ENCODE measurements at places on chromosomes 12 and 14.

DNA sequence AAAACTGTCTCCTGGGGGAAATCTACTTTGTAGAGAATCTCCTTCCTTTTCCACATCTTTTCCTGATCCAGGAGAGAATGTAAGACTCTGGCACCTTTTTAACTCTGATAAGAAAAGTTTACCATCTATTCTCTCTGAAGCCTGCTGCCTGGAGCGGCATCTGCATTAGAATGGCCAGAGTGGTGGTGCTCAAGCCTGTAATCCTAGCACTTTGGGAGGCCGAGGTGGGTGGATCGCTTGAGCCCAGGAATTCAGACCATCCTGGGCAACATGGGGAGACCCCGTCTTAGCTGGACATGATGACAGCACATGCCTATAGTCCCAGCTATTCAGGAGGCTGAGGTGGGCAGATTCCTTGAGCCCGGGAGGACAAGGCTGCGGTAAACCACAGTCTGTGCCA is 1.4 kb upstream of the CHFR start:
- no peak for DNase-seq

GRCh38 chr12:15858353-15858752 is 23.8 kb upstream of the STRAP start:
- DNase-seq: no peak

DNA sequence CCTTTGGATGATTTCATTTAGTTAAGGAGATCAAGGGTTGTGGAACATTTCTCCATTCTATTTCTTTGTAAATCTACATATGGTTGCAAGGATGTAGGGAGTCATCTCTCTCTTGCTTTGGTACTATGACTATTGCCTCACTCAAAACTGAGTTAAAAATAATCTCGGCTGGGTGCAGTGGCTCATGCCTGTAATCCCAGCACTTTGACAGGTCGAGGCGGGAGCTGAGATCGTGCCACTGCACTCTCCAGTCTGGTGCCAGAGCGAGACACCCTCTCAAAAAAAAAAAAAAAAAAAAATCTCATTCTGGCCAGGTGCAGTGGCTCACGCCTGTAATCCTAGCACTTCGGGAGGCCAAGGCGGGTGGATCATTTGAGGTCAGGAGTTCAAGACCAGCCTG is 24.8 kb upstream of the PPM1H start:
- DNase-seq: no peak

DNA sequence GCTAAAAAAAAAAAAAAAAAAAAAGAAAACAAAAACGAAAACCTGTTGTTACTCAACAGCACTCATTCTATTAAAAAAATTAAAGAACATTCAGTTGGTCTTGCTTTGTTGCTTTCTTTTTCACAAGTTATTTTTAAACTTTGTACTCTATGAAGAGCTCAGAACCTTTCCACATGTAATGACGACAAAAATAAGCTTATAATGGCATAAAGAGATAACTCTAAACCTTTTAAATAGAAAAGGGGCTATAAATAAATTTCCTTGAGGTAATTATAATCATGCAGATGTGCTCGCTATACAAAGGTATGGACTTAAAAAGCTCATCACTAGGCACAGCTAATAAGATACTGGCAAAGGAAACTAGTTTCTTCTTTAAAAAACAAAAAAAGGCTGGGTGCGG is 13.4 kb downstream of the NR2C1 start:
- no peak for DNase-seq

DNA sequence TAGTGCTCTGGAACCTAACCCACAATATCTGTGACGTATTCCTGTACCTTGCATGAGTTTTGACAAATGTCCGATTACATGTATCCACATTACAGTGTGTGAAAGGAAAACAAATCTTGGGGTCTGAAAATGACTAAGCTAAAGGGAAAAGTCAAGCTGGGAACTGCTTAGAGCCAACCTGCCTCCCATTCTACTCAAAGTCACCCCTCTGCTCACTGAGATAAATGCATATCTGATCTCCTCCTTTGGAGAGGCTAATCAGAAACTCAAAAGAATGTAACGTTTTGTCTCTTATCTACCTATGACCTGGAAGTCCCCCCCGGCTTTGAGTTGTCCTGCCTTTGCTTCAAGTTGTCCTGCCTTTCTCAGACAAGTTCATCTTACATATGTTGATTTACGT is 34.0 kb upstream of the KIF21A start:
- DNase-seq: no peak

GRCh38 chr14:65483647-65484046 is 71.1 kb downstream of the FUT8 start:
- DNase-seq: peak; percentile 59

DNA sequence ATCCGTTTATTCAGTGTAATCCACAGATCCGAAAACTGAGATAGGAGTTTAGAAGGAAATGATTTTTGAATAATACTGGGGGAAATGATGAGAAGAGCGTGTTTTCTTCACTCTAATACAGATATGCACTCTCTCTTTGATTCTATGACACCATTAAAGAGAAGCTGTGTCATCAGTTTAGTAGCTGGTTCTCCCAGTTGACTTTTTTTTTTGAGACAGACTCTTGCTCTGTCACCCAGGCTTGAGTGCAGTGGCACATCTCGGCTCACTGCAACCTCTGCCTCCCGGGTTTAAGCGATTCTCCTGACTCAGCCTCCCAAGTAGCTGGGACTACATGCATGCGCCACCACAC is 48.4 kb upstream of the EML1 start:
- no peak for DNase-seq

DNA sequence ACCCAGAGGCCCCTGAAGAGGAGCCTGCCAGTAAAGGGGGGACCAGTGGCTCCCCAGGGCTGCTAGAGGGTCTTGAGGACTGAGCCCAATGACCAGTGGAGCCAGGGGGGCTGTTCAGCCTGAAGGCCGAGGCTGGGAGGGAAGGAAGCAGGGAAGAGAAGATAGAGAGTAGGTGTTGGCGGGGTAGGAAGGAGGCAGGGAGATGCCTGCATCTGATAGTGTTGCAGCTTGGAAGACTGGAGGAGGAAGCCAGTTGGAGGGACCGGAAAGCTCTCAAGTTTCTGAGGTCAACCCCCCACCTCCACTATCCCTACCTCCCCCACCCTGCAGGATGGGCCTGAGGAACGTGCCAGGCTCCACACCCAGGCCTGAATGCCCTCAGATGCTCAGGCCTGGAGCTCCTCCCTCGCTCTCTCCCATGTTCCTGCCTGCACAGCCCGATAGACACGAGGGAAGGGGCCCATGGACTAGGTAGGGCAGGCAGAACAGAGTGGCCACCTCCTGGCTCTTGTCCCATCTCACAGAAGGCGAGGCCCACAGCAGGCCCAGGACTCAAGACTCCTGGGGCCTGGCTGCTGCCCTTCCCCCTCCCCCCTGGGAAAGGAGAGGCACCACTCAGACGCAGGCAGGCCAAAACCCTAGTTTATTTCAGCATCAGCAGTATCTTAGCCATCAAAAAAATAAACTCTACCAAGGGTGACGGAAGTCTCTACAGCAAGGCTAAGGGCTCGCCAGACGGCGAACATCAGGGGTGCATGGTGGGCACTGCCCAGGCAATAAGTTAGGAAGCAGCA is 3.4 kb downstream of the CKB start:
- DNase-seq: no peak

DNA sequence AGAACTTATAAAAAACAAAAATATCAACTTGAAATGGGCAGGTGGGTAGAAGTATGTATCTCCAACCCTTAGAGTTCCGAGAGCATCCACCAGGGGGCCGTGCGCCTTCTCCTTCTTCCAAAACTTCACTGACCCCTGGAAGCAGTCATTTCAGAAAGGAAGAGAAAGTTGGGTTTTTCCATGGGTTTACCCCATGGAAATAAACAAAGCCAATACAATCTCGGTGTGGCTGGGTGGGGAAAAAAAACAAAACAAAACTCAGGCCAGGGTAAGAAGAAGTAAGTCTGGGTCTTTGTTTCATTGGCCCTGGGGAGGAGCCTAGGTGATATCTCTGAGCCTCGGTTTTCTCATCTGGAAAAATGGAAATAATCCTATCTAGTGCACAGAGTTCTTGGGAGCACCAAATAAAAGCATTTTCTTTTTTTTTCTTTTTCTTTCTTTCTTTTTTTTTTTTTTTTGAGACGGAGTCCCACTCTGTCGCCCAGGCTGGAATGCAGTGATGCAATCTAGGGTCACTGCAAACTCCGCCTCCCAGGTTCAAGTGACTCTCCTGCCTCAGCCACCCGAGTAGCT is 33.6 kb upstream of the HNF1A start:
- peak; percentile 57 for DNase-seq

DNA sequence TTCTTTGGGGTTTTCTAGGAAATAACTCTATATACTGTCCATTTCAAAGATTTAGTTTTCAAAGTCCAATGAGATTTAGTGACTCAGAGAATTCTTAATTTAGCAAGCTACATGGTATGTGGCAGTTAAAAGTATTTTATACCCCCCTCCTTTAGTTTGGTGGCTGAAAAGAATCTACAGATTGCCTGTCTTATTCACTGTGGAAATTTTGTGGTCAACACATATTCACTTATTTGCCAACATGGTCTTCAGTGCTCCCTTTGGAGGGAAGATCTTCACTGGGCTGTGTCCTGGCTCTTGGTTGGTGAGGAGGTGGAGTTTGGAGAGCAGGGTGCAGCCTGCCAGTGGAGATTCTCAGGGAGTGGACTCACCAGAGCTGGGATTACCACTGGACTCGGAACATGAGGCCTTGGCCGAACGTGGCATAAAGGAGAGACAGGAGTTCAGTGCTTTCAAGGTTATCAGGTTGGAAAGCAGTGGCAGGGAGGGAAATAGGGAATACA is 39.8 kb downstream of the SAMD4A start:
- DNase-seq: peak; percentile 80

DNA sequence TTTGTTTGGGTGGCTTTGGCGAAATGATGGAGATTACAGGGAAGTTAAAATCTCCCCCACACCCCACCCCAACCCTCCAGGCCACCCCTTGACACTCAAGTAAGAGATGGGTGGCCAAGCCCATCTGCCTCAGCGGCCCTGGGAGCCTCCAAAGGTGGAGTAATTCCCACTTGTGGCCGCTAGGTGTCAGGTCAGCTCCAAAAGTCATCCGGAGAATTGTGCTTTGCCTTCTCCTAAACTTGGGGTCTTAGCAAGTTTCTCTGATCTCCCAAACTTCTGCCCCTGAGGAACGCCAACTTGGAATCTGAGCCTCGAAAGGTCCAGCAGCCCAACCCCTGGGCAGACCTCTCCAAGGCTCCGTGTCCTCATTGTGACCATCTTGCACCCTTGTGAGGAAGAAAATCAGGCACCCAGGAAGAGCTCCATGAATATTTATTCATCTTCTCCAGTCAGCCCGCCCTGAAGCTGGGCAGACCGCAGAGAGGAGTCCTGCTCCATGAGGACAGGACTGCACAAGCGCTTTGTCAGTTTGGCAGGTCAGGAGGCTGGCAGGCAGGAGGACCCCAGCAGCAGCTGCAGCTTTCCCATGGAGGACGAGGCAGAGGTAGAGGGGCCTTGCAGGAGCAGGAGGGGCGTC is 46.7 kb downstream of the LRRC74A start:
- peak; percentile 50 for DNase-seq

DNA sequence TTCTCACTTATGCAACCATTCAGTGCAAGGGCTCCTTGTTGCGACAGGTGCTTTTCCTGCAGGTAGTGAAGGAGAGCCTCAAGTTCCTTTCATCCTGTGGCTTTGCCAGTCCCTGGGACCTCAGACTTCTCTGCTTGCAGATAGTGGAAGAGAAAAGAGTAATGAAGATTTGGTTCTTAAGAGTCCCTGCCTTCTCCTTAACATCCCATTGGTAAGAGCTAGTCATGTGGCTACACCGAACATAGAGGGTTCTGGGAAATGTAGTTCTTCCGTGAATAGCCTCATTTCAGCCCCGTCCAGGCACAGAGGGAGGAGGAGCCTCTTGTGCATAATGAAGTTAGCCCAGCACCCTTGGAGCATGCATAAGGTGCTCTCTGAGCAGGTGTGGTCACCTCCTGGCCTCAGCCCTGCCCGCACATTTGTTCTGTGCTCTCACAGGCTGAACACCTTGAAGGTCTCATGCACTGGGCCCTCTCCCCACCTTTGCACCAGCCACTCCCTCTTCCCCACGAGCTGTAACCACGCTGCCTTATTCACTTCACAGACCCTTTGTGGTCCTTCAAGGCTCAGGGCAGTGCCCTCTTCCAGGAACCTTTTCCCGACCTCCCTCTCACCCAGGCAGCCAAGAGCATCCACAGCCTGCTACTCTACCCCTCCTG is 134.0 kb downstream of the BCL11B start:
- no peak for DNase-seq

DNA sequence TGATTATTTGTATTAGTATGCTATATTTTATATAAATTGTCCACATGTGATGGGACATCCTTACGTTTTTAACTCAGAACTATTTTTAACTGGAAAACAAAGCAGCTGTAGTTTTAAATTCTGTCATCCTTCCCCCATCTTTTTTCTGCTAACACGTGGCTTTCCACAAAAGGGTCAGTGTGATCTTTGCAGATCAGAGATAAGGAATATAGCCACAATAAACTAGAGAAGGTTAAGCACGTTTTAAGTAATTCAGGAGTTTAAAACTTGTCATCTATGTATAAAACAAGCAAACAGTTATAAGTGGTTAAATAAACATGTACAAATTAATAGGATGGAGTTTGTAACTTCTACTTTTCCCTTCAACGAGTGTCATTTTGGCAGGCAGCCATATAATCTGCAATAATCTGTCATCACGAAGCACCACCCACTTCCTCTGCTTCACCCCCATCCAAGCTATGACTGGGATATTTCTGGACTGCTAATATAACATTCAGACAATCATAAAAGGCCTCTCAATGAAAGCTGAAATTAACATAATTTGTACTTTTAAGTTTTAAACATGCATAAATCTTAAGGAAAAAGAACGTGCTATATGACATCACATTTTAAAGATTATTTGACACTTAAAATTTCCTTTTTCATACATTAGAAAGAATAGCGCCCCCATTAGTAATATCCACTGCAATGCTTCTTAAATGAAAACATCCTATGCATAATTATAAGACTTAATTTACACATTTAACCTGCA is 15.3 kb downstream of the TAOK3 start:
- no peak for DNase-seq

- no peak for DNase-seq
Observed at GRCh38 chr14:93964281-93964680, 12.1 kb downstream of the ASB2 start.

DNA sequence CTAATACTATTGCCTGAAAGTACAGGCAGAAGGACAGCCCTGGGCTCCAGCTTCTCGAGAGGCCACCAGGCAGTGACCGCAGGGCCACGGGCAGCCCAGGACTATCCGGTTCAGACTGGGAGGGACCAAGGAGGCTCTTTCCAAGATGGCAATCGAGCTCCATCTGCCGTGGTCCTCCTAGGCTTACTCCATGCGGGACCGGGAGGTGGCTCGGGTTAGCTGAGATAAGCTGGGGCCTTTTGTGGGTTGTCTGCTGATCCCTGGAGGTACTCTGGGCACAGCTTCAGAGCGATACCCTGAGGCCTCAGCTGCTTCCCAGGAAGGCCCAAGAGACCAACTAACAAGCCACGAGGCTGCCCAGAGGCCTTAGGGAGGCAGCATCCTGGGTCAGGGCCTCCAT is 33.1 kb downstream of the SNRNP35 start:
- no peak for DNase-seq

GRCh38 chr12:114480337-114481199 is 74.6 kb upstream of the TBX5 start:
- no peak for DNase-seq

DNA sequence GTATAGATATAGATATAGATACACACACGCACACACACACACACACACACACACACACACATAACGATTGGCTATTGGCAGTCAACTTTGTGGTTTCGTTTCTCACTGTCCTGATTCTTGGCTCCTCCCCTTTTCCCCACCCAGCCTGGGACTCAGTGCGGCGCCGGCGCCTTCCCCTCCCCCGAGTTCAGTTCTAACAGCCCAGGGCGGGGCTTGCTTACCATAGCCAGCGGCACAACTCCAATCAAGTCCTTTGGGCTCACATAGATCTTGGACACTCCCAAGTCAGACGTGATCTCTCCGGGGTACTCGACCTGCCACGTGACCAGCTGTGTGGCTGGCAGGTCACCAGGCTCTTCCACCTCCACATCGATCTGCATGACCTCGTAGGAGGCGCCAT is 484.1 kb downstream of the GLT1D1 start:
- no peak for DNase-seq

Data from kidney tubule cell (primary cell).